ENCODE measurements at places on chromosomes 3 and 15.

DNA sequence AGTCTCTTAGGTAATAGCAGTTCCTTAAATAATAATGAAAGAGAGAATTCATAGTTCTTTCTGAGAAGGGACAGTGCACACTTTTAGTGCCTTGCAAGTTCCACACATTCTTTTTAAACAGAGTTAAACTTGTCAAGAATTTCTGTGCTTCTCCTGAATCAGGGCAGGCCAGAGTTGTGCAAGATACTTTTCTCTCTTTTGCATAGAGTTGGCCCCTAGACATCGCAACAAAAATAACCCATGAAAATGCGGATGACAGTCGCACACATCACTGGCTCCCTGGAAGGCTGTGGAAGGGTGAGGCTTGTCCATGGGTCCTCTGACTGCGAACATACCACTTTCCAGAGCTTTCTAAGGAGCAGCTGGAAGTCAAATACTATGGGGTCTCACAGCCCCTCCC, 40.1 kb downstream of the FBLN2 start:
- no peak for DNase-seq

- no peak for DNase-seq
Measured at GRCh38 chr3:114586119-114586518, 292.3 kb downstream of the TIGIT start.

GRCh38 chr3:188505151-188505550, 351.2 kb downstream of the LPP start:
- DNase-seq, result no peak

- DNase-seq, result no peak
Measured at GRCh38 chr3:172065967-172066762, 26.8 kb downstream of the FNDC3B start.

DNA sequence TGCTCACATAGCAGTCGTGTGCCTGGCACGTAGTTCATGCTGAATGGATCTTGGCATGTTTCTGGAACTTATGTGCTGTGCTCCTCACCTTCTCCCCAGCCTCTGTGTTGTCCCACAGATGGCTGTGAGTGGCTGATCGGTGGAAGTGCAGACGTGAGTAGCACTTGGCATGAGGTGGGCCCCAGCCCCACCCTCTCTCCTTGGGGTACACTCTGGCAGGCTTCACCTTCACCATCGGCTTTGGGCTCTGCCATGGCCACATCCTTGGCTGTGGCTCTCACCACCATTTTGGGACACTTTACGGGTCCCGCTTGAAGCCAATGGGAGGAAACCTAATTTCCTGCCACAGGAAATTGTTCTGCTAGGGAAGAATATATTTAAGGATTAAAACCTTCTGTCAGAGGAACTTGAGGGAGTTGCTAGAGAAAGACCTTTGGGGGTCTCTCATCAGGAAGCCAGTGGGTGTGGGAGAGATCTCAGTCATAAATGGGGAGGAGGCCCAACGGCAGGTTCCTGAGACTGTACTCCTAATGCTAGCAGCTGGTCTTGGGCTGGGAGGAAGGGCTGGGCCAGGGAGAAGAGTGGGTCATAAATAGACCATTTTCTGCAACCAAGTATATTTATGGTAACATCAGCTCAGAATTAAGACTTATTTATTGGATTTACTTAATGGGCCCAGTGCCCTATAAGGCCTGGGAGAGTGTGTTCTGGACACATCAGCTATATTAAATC, 92.3 kb downstream of the SMAD3 start:
- no peak for DNase-seq

- DNase-seq, result no peak
Measured at GRCh38 chr3:159739969-159740368, 248.7 kb upstream of the IL12A start.

DNA sequence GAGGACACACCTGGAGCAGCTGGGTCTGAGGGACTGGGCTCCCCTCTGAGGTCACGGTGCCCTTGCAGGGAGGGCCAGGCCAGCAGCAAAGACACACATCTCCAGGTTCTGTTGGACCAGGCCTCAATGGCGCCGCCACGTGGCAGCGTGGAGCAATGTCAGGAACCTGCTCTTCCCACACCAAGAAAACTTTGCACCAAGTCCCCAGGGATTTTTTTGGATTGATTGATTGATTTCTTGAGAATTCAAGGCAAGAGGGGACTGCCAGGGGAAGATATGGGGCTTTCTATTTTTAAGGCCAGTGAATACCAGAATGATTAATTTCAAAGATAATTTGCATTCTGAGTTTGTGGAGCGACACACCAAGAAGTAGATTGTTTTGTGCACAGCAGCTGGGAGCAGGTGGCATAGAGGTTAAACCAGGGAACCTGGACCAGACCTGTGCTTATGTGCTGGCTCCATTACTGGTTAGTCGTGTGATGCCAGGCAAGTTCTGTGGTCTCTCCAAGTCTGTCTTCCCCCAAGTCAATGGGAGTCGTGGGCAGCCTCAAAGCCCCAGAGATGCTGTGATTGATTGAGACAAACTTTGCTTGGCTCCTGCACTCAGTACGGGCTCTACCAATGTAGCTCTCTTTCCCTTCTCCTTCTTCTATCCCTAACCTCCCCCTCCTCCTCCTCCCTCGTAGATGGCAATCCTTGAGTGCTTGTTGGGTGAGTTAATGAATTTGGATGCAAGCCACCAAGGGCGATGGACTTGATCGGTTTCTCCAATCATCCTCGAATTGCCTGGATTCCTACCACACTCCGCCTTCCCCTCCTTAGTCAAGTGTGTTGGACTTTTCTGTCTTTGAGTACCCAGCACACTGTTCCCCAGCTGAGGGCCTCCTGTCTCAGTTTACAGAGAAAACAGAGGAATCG, 96.2 kb upstream of the TRPM1 start:
- DNase-seq, result no peak

GRCh38 chr3:191952186-191952585, 491.2 kb downstream of the PYDC2 start:
- no peak for DNase-seq

DNA sequence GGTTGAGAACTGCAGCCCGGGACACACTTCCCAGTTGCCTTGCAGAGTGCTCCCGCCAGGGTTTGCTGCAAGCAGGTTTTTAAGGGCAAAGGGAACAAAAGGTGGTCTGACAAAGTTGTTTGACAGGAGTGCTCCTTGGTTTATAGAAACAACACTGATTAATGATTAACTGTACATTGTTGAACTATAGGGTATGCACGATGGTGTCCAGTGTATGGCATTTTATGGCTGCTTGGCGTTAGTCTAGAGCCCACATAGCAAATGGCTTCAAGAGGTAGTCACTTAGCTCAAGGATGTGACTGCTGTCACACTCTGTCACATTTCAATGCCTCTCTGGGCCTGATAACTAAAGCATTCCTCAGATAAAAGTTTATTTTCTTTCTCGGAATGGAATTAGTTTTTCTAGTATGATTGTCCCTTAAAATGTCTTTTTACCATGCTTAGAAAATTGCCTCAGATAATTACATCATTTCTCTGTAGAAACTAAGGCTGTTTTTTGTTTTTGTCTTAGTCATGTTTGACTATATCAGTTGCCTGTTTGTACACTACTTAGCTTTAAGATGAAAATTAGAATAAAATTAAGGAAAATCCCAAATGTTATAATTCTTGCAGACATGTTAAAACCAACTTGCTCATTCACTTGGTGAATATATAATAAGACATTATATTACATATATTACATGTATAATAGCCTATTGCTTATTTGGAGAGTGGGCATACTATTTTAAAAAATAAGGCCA, 61.3 kb upstream of the GATM start:
- no peak for DNase-seq

GRCh38 chr15:85906640-85907039, 111.9 kb upstream of the KLHL25 start:
- no peak for DNase-seq

DNA sequence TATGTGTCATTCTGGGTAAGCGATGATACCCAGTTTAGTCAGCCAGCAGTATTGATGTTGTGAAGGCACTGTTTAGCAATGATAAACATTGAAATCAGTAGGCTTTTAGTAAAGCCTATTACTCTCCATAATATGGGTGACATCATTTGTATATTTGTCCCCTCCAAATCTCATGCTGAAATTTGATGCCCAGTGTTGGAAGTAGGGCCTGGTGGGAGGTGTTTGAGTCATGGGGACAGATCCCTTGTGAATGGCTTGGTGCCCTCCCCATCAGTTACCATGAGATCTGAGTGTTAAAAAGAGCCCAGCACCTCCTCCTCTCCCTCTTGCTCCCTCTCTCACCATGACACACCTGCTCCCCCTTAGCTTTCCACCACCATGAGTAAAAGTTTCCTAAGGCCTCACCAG, 31.4 kb upstream of the FAN1 start:
- DNase-seq, result no peak

DNA sequence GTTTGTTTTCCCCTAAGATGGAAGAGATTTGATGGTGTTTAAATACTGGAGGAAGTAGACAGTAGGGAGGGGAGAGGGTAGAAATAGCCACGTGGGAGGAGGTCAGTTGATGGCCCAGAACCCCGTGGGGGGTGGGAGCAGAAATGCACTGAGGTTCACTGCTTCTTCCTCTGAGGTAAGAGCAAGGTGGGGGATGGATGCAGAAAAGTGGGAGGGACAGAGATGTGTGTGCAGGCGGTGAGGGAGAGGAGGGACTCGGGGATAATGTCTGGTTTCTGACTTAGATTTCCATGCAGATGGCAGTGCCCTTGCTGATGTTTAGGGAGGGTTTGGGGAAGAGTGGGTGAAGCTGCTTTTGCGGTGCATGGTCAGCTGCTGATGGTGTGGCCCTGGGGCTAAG, 102.9 kb downstream of the ARNT2 start:
- no peak for DNase-seq

DNA sequence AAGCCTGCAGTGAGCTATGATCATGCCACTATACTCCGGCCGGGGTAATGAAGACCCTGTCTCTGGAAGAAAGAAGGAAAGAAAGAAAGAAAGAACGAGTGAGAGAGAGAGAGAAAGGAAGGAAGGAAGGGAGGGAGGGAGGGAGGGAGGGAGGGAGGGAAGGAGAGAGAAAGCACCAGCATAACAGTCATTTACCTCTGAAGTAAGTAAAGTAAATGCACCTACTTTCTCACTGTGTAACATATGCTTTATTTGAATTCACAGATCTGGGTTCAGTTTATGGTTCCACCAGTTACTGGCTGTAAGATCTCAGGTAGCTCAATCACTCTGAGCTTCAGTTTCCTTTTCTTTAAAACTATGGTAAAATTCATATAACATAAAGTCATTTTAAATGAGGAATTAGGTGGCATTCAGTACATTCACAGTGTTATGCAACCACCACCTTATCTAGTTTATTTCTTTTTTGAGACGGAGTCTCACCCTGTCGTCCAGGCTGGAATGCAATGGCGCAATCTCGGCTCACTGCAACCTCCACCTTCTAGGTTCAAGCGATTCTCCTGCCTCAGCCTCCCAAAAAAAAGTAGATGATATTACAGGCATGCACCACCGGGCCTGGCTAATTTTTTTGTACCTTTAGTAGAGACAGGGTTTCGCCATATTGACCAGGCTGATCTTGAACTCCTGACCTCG, 16.1 kb upstream of the RAD54L2 start:
- no peak for DNase-seq

DNA sequence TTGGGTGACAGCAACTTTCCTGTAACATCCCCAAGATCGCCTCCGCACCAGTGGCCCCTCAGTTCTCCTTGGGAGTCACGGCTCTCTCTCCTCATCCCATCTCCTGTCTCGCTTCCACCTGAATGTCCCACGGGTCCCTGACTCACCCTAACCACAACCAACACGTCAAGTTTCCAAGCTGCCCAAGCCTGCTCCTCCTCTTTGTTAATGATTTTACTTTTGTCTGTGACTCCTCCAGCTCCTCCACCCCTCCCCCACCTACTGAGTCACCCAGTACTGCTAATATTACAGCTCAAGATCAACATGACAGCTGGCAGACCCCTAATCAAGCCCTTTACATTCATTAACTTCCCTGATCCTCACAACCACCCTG, 39.3 kb downstream of the BDH1 start:
- no peak for DNase-seq

DNA sequence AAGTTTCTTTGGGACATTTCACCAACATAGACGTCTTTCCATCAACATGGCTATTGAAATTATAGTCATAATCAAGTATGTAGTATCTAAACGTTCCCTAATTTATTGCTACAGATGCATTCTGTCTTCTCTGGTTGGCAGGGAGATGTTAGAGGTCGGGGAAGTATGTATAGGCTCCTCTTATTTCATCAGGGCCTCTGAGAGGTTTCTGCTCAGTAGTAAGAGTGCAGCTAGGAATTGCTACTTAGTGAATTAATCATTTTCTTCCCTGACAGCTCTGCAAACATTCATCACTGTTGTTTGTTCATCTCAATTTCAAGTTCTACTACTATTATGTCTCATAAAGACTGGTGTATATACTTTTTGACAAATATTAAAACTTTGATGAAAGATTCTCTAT, 309.7 kb upstream of the NR2F2 start:
- DNase-seq, result no peak

GRCh38 chr15:90209591-90209990, 8.5 kb downstream of the SEMA4B start:
- no peak for DNase-seq

DNA sequence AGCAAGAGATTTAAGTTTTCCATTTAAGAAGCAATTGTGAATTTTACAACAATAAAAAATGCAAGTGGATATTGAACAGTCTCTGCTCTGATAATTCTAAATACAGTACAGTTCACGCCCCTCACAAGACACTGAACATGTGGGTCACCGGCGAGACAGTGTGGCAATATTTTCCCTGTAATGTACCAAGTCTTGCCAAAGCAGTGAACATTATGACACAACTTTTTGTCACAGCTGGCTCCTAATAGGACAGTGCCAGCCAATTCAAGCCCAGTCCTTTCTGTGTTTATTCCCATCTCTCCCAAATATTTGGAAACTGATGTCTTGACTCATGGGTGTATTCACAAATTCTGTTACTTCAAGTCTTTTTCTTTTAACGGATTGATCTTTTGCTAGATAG, 62.3 kb downstream of the PPARG start:
- DNase-seq, result no peak

DNA sequence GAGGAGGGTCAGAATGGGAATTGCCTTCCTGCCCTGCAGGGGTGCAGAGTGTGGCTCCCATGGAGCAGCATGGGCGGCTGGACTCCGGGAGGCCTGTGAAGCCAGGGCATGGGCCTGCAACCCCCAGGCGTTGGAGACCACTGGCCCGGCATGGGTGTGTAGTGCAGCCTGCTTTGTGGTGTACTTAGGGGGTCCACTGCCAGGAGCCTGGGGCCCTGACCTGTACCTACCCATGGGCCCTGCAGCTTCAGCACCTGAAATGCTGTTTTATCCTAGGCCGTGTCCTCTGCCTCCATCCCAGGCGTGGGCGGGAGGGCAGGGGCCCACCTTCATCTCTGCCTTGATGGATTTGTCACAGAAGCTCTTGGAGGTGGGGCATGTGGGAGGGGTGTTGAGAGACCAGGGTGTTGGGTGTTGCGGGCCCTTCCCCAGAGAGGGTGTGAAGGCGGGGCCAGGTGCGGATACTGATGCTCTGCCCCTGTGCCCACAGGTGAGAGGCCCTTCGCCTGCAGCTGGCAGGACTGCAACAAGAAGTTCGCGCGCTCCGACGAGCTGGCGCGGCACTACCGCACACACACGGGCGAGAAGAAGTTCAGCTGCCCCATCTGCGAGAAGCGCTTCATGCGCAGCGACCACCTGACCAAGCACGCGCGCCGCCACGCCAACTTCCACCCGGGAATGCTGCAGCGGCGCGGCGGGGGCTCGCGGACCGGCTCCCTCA, 45.0 kb downstream of the KLF13 start:
- no peak for DNase-seq

- no peak for DNase-seq
Measured at GRCh38 chr3:166274351-166275023, 437.3 kb upstream of the BCHE start.
